Retinal pigment epithelial cell (primary cell): ENCODE measurements at places on chromosomes 2 and 18.

DNA sequence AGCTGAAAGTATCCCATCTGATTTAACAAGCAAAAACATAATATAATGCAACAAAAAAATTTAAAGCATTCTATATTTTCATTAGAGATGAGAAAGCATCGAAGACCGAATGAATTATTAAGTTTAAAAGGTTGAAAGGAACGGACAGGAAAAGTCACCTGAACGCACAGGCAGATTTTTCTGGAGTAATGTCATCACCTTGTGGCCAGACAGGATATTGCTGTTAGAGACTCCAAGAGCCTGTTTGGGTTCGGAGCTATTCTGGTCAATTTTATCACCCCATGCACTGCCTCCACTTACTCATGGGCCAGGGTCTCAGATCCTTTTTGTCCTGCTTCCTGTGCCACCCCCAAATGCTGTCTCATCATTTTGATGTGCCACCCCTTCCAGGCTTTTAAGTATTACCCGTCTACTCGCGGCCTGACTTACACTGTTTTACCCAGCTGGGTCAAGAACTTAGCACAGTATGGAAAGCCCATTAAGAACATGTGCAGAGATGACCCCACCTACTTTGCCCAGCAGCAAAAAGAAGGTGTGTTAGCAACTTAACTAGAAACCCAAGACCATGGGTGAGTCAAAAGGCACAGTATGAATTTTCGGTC is 27.3 kb downstream of the GKN2 start:
- DNase-seq, result no peak

DNA sequence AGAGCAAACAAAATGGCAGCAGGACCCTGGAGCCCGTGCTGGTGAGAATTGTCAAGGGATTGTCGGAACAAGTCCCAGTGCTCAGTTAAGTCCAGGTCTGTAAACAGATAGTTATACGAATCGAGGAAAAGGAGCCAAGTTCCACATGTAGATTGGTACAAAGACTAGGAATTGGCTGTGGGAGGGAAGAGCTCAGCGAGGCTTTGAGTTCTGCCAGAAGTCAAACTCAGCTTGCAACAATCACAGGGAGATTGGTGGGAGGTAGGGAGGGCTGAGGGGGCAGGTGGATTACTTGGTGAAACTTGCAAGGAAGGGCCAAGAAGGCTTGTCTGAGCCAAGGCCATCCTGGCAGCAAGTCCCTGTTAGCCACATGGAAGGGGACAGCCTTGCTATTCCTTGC is 217.8 kb upstream of the ARL4C start:
- no peak for DNase-seq

DNA sequence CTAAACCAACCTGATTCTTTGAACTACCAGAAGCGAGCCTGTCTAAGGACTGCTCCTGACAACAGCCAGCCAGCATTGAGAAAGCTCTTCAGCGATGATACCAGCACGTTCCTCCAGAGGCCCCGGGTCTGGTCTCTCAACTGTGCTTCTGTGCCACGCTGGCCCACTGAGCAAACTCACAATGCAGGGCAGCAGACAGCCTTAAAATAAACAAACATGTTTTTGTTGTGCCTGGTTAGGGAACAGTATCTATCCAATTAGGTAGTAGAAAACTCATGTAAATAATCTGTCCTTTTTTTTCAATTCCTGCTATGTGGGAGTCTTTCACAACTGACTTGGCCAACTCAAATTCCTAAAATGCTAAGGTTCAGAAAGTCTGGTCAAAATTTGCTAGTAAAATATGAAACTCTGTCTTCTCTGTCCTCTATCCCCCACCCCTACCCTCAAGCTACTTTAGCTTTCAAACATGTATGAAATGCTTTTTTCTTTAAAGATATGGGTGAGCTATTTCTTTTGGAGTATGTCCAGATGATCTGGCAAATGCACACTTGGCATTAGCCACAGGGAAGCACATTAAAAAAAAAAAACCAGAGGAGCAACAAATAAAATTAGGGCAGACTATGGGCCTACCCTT is 21.4 kb upstream of the EML4 start:
- DNase-seq, result no peak

- DNase-seq, result no peak
Observed at GRCh38 chr2:96934831-96935540, 51.4 kb downstream of the FAM178B start.

DNA sequence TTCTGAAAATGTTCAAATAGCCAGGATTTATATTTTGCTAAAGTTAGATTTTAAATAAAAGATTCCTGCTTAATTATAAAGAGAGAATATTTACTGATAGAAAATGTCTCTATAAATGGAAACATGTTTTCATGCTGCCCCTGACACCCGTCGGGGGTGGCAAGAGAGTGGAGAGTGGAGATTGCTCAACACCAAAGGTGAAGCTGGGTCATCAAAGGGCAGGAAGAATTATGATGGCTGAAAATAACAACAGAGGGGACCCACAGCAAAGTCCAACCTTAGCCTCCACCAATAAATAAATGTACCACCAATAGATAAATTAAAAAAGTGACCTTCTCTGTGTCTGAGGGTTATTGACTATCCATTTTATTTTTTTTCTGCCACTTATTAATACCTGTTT is 326.8 kb upstream of the GYPC start:
- no peak for DNase-seq

DNA sequence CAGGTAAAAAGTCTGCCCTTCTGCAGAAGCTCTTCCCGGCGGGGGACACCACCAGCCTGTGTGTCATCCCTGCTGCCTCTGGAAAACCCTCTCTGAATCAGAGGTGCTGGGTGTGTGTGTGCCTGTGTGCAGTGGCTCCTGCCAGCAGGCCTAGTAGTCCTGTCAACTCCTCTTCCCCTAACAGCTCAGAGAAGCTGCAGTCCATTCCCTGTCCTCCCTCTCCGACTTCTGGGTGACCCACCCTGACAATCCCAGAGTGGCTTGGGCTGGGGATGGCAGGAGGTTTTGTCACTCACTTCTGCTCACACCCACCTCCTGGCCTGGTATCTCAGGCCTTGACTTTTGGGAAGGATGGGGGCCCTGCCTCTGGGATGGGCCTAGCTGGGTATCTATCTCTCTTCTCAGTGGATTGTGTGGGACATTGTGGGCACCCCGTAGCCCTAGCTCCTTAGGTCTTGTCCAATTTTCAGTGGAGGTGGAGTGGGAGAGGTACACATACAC is 2.3 kb downstream of the WNT10A start:
- no peak for DNase-seq

DNA sequence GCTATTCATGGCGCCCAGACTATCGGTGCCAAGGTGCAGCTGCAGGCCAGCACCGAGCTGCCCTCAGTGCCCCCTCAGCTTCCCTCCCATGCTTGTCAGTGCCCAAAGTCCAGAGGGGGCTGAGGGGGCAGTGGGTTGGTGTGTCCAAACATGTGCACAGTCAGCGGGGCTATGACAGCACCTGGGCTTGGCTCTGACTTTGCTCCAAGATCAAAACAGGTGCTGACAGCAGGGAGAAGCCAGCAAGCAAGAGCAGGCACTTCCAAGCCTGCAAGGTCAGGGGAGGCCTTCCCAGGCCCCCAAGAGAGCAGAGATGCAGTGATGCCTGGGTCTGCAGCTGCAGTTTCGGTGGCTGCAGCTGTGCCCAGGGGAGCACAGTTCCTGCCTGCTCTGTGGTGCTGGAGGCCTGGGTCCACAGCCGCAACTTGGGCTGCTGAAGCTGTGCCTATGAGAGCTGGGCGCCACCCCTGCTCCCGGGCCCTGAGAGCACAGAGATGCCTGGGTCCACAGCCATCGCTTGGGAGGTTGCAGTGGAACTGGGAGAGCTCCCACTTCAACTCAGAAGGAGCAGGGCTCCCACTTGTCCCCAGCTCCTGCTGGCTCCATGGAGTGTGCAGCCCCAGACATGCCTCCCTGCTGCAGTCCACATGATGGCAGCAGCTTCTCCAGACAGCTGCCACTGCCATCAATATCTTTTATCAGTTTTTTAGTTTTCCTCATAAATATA is 775.3 kb upstream of the POU3F3 start:
- no peak for DNase-seq

DNA sequence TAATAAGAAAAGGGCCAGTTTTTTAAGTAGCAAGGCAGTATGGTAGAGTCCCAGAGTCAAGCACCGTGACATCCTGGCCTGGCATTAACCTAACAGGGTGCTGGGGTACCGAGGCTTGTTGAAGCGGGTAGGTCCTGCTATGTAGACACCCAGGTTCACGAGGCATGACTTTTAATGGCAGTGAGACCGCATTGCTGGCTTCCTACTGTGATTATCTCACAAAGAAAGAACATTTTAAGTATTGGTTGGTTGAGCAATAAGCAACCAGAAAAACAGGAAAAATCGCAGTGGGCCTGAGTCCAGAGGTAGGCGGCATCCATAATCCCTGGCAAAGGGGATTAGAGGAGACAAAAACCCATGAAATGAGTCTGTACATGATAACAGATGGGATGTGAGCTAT is 927.9 kb upstream of the ACVR2A start:
- DNase-seq, result no peak

DNA sequence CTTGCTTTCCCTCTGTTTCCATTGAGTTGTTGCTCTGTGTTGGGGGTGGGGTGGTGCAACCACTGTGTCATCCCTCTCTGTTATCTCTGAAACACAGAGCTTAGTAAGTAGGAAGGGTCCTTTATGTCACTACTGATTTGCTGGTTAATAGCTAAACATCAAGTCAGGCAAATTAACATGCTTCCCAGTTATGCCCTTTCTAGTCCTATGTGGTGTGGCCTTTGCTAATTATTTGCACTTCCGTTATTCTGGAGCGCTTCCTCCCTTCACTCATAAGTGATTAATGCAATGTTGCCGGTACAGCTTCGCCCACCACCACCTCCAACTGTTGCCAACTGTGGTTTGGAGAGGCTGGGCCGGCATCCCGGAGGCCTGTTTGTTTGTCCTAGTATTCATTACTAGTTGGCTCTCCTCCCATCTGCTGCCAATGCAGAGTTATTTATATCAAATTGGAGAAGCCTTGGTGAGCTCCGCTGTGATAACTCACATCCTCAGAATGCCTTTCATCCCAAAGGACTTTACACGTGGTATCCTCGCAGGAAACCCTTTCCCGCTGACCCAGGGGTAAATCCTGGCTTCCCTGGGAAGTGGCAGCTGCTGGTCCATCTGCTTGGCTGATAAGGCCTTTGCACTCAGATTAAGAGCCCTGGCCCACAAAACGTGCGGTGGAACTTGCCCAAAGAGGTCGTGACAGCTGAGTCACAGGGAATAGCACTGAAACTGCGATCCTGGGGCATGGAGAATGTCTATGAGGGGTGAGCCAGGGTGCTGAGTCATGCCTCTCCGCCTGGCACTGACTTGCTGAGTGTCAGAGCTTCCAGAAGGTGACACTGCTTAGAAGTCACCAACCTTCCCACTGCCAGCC is 72.0 kb upstream of the ZCCHC2 start:
- DNase-seq, result peak; percentile 87

DNA sequence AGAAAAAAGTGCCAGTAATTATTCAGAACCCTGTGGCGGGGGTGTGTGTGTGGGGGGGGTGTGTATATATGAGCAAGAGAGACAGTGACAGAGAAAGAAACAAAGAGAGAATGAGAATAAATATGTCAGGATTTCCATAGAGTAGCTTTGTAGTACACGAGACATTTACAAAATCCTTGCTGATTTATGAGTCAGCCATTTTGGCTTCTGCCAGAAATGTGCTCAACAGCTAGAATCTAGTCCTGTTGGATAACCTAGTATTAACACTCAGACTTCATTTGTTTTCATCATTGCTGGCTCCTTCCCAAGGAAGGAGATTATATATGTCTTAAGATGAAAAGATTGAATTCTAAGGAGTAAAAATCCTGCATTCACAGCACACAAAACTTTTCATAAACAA is 140.5 kb upstream of the HNRNPA3 start:
- DNase-seq, result peak; percentile 94

DNA sequence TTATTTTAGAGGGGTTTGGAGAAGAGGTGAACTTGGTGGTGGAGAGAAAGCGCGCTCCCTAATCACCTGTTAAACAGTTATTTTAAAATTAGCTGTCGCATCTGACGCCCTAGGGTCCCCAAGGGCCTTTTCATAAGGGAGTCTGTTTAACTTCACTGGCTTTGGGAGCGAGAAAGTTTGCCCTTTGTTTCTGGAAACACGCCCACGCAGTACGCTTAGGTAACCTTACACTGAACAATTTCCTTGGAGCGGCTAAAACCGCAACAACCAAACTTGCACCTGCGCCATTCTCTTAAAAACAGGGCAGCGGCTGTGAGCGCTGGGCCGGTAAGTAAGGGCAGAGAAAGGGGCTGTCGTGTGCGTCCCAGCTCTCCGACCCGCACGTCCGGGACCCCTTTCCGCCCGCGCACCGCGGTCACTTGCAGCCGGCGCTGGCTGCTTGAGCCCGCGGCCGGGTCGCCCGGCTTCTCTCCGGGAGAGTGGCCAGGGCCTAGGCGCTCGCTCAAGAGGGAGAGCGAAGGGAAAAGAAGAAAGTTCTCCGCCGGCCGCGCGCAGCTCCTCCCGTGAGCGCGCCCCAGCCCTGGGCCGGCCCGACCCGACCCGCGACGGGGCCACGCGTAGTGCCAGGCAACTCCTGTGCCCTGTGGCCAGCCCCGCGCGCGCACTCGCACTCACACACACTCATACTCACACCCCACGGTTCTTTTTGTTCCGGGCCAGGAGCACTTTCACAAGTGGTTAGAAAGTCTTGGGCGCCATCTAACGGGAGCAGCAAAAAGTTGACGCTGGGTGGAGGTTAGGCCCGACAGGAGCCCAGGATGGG is 19.2 kb downstream of the POU3F3 start:
- DNase-seq, result no peak

DNA sequence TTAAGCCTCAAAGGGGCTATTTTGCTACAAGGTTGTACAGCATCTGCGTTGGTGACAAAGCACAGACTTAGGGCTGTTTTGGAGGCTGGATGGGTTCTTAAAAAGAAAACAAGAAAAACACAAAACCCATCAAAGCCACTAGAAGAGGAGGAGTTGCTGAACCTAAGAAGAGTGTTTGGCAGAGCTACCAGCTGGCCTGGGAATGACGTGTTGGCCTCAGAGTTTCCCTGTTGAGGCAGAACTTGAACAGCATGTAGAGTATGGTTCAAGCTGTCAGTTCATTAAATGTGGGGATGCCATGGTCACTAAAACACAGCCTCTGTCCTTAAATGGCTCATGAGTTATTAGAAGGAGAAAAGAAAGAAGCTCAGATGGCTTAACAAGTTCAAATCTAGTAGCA is 162.5 kb downstream of the TTC32 start:
- no peak for DNase-seq

DNA sequence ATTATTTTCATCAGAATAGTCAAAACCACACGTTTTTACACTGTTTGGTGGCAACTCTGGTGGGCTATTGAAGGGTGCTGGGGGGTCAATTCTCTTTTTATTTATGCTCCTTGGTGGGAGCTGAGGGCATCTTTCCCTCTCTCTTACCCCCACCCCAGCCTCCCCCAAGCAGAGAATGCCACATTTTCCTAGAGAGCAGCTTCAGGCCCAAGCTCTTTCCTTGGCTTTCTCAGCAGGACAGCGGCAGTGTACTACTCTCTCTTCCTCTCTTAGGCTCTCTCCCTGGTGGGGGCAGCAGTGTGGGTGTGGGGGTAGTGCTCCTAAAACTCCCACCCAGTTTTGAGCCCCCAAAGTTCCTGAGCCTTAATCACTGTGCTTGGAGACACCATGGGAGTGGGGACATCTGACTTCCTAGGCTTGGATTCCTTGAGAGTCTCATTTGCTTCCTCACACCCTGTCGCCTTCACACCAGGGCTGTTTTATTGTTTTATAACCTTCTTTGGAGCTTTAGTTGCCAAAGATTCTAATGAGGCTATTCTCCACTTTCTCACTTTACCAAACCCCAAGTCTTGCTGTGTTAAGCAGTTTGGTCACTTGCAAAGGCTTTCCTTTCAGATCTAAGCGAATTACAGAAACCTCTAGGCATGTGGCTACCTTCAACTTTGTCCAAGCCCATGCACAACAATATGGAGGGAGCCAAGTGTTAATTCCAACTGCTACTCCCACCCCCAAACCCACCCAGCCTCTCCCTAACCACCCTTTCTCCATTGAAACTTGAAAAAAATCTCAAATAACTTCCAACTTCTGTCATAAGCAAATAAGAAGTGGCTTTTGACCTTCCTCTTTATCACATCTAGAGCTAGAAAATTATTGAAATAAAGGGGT is 6.0 kb upstream of the HOXD4 start:
- DNase-seq, result no peak
